ENCODE measurements at places on chromosomes 12 and 14.

GRCh38 chr14:23556700-23557440 is 799 bp downstream of the THTPA start:
- DNase-seq, result no peak

DNA sequence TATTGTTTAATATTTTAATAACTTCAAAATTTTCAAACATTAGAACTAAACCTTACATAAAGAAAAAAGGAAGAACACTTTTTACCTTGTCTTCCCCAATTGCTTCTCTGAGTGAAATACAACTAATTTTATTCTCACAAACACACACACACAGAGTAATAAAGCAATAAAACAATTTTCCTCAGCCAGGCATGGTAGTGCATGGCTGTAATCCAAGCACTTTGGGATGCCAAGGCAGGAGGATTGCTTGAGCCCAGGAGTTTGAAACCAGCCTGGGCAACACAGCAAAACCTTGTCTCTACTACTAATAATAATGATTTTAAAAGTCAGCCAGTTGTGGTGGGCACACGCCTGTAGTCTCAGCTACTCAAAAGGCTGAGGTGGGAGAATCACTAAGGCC is 13.1 kb downstream of the PPP1R12A start:
- no peak for DNase-seq

DNA sequence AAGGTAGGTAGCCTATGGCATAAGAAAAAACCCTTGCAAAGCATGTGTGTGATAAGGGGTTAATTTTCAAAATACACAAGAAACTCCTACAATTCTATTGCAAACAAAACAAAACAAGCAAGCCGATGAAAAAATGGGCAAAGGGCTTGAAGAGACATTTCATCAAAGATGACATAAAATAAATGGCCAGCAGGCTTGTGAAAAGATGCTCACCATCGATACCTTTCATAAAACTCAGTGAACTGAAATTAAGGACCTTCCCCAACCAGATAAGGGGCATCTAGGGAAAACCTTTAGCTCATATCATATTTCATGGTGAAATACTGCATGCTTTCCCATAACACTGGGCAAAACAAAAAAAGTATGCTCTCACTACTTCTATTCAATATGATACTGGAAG is 131.2 kb downstream of the PPM1H start:
- DNase-seq, result no peak

- no peak for DNase-seq
These were observed 198.1 kb downstream of the SEC23A start for GRCh38 chr14:38904959-38905358.

GRCh38 chr14:64544607-64545312 is 4.2 kb downstream of the HSPA2 start:
- no peak for DNase-seq
